ENCODE measurements at places on chromosomes 7 and 10.

DNA sequence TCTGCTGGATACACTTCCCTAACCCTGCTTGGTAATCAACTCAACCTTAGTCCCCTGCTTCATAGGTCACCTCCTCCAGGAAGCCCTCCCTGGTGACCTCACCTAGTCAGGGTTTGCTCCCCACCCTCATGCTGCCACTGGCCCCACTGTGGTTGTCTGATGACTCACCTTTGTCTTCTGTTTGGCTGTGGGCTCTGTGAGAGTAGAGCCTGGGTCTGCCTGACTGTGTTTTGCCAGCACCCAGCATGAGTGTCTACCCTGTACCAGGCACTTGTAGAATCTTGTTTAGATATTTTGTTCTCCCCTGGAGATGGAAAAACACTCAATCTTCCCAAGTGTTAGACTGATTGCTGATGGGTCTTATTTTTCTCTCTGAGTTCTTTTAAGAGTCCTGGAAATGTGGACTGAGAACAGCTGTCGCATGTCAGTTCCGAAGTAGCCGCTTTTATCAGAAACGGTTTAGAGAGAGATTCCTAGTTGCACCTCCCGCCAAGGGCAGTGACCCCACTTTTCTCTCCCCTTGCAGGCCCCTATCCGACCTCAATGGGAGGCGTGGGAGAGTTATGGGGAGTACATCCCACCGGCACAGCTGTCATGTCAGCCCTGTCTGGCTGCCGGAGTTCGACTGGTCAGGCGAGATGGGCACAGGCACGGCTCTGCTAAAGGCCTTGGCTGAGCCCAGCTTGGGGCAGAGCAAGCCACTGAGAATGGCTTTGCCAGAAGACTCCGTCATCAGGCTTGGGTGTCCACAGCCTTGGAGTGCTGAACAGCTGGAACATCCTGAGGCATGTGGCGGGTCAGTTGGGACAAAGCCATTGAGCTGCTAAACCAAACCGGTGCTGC, 134.3 kb downstream of the GRK5 start:
- peak; percentile 71 for DNase-seq

- DNase-seq, result no peak
Observed at GRCh38 chr10:35153716-35154115, 27.1 kb downstream of the CREM start.

GRCh38 chr7:81533426-81533825, 236.4 kb downstream of the HGF start:
- DNase-seq, result no peak

DNA sequence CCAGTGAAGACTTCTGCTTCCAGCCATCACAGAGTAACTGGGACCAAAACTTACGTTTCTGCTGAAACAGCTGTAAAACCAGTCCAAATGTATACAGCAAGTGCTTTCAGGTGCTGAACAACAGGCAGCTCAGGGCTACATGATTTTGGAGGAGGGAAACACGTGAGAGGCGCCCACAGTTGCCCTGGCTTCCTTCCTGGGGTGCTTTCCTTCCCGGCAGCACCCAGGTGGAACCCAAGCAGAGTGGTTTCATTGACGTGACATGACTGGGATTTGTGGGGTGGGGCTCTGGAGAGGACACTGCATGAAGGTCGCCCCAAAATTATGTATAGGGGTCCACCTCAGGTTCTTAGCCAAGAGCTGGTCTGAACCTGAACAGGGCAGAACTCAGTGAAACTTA, 34.2 kb downstream of the IL2RA start:
- DNase-seq, result no peak

GRCh38 chr7:55085511-55086412, 66.9 kb downstream of the EGFR start:
- DNase-seq, result no peak

DNA sequence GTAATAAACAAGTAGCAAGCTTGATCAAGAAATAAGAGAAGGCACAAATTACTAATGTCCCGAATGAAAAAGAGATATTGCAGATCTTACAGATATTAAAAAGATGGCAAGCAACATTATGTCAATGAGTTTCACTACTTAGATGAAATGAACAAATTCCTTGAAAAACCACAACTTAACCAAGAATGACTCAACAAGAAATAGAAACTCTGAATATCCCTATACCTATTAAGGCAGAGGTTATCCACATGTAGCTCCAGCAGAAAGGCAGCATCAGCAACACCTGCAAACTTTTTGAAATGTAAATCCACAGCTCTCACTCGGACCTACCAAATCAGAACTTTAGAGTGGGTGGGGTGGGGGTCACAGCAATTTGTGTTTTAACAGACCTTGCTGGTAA, 33.6 kb downstream of the PDE1C start:
- DNase-seq, result peak; percentile 21

DNA sequence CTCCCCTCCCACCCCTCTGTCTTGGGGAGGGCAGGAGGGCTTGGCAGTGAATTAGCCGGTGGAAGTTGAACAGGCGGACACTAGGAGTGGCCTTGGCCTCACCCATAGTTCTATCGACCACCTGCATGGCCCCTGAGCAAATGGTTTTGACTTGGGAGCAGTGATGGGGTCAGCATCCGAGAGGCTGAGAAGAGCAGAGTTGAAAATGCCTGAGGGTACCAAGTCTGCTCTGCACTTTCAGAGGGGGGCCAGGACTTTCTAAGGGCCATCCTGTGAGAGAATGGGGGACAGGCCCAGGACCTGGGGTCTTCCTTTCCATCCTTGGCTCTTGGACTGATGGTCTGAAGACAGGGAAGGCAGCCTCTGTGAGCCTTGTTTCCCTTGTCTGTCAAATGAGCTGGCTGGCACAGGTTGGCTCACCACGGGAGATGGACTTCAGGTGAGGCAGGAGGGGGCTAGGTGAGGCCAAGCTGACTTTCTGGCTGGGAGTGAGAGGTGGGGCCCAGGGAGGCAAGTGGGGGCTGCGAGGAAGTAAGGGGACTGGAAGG, 29.4 kb downstream of the CDH23 start:
- DNase-seq, result no peak

GRCh38 chr10:122307669-122308416, 36.7 kb downstream of the BTBD16 start:
- DNase-seq, result peak; percentile 98

DNA sequence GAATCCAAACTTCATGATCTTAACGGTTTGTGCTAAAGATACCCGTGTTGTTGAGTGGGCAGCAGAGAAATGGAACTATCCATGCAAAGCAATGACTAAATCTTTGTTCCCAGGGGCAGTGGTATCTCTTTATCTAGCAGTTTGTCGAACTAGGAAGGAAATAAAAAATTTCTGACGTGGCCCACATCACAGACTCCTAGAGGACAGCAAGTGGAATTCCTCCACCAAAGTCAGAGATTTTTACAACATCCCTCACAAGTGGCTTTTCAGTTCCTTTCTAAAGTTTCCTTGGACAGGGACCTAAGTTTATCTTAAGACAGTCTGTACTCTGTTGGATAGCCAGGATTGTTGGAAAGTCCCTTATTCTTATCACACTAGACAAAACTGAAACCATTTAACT, 136.0 kb downstream of the RAPGEF5 start:
- no peak for DNase-seq

GRCh38 chr10:88541116-88541626, 41.9 kb downstream of the RNLS start:
- DNase-seq, result peak; percentile 84

DNA sequence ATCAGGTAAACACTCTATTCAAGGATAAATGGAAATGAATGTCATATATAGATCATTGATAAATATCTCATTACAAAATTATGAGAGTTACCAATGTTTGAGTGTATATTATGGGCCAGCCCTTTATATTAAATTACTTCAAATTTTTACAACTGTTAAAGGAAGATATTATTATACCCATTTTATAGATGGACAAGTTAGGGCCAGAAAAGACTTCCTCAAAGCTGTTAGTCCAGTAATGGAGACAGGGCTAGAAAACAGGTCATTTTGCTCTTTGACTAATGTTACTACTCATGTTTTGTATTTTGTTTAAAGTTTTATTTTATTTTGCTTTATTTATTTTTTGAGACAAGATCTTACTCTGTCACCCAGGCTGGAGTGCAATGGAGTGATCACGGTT, 101.6 kb downstream of the CFTR start:
- no peak for DNase-seq

- no peak for DNase-seq
Observed at GRCh38 chr7:29647020-29647654, 83.5 kb downstream of the PRR15 start.

DNA sequence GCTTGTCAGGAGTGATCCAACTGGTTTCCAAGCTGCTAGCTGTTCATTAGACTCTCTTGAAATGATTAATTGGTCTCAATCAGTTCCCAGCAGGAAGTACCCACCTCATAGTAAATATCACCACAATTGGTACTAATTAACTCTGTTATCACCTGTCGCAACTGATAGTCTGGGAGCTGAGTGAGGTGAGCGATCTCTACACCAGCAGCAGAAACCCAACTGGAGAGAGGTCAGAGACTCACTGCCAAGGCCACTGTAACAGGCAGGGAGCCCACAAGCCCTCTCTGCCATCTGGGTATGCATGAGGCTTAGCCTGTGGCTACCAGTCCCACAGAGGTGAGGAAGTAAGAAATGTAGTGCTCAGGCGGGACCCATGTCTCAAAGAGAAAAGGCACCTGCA, 245.5 kb downstream of the DYNC1I1 start:
- DNase-seq, result no peak

- peak; percentile 91 for DNase-seq
Observed at GRCh38 chr10:3720228-3721019, 64.6 kb downstream of the KLF6 start.

DNA sequence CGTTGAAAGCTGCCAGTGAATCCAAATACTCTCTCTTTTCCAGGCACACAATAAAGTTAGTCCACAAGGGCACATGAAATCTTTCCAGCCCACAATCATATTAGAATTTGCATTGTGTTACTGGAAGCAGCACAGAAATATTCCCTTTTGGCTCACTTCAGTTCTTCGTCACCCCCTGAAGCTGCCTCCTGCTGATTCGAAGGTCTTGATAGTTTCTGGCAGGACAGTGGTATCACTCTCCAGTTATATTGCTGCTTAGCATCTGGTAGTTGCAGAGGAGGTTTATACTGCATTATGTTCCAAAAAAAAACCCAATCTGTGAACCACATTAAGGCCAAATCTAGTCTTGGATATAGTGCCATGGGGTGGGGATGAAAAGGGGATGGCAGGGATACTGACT, 253.2 kb downstream of the BICC1 start:
- DNase-seq, result no peak

GRCh38 chr7:27176524-27176845, 2.4 kb upstream of the HOXA10 start:
- no peak for DNase-seq

- no peak for DNase-seq
Observed at GRCh38 chr7:140977741-140978140, 37.0 kb downstream of the MRPS33 start.

- DNase-seq, result peak; percentile 83
Observed at GRCh38 chr10:49280001-49280408, 19.0 kb upstream of the C10orf71 start.

DNA sequence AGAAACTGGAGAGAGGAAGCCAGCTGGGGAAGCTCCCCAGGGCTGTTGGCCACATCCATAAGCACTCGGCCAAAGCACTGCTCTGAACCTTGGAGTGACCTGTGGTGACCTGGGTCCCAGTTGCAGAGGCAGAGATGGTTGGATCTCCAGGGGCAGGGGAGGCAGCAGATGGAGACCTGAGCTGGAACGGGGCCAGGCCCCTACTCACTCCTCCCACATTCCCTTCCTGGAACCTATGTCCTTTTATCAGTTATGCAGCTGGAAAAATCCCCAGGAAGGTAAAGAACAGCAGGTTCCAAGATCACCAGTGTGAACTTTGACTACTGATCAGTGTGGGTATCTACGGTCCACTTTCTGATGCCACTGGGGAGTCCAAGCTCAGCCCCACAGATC, 9.6 kb upstream of the PNLIPRP2 start:
- no peak for DNase-seq

DNA sequence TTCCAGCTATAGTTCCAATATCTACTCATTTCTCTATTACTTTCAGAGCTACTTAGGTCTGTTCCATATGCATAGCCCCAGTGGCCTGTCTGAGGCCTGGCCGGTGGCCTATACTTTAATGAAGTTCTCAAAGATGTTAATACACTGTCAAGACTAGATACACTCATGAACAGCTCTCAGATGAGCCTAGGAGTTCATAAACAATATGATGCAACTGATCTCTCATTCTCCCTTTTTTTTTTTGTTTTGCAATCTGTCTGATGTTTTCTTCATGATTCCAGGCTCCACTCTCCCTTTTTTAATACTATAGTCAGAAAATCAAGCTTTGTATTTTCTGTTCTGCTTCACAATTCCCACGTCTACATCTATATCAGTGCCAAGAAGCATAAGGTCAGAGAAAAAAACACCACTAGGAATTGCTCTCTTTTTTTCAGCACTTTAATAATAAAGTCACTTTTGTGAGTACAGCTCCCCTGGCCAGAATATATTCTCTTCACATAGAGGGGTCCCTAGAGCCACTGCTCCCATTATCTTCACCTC, 321.0 kb downstream of the C7orf25 start:
- DNase-seq, result peak; percentile 31

GRCh38 chr7:149811221-149811620, 27.0 kb upstream of the ZNF862 start:
- peak; percentile 4 for DNase-seq

GRCh38 chr7:148299350-148300276, 291.0 kb upstream of the C7orf33 start:
- no peak for DNase-seq

- DNase-seq, result peak; percentile 25
Observed at GRCh38 chr7:128705891-128706333, 33.2 kb upstream of the CALU start.

DNA sequence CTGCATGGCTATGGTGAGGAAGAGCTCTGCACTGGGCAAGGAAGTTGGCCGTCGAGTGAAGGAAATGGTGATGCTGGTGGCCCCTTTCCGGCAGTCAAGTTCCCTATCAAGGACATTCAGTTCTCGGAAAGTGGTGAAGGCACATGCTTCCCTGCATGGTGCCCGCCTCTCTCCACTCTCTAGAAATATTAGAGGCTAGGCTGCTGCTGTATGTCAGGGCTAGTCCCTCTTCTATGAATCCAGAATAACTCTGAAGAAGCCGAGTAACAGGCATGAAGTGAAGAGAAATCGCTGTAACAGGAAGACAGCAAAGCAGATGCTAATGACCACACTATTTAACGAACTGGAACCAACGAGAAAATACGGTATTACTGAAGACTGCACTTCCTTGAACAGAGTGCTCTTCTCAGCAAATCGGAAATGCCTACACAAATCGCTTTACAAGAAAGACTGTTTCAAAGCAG, 5.4 kb downstream of the IDI1 start:
- no peak for DNase-seq

DNA sequence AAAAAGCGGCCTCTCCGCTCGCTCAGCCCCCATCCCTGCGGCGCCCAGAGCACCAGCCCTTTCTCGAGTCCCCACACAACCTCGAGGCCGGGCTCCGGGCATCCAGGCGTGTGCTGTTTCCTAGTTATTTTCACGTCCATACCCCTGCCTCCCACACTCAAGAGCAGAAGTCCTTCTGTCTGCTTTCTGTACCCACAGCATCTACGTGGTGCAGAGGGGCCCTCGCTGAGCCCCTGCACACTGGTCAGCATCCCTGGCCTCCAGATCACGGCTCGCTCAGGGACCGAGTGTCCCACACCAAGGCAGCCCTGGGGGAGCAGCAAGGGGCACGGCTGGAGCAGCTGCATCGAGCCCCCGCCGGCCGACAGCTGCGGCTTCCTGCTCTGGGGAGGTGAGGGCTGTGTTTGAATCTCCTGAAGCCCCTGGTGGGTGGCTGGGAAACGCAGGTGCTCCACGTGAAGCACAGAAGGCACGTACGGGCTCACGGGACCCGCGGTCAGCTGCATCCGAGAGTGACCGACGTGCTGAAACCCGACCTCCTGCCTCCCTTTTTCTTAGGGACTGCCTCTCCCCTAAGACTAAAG, 333.1 kb downstream of the DNAJB6 start:
- DNase-seq, result no peak

GRCh38 chr10:48330269-48330668, 23.8 kb downstream of the MAPK8 start:
- peak; percentile 28 for DNase-seq
